Islet precursor cell (in vitro differentiated cells): ENCODE measurements at places on chromosomes 7 and 10.

DNA sequence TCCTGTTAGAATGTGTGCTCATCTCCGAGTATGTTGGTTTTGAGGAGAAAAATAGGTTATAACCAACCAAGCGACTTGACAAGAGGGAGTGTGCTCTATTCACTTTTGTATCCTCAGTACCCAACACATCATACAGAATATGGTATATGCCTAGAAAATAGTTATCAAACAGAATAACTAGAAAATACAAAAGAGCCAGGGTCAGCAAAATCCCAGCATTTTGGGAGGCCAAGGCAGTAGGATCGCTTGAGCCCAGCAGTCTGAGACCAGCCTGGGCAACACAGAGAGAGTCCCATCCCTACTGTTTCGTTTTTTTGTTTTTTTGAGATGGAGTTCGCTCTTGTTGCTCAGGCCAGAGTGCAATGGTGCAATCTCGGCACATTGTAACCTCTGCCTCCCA is 257.9 kb downstream of the PARD3 start:
- DNase-seq, result no peak

- no peak for DNase-seq
Observed at GRCh38 chr10:113557424-113557862, 4.6 kb downstream of the HABP2 start.

- DNase-seq, result no peak
Observed at GRCh38 chr10:130243015-130243414, 106.8 kb downstream of the GLRX3 start.

DNA sequence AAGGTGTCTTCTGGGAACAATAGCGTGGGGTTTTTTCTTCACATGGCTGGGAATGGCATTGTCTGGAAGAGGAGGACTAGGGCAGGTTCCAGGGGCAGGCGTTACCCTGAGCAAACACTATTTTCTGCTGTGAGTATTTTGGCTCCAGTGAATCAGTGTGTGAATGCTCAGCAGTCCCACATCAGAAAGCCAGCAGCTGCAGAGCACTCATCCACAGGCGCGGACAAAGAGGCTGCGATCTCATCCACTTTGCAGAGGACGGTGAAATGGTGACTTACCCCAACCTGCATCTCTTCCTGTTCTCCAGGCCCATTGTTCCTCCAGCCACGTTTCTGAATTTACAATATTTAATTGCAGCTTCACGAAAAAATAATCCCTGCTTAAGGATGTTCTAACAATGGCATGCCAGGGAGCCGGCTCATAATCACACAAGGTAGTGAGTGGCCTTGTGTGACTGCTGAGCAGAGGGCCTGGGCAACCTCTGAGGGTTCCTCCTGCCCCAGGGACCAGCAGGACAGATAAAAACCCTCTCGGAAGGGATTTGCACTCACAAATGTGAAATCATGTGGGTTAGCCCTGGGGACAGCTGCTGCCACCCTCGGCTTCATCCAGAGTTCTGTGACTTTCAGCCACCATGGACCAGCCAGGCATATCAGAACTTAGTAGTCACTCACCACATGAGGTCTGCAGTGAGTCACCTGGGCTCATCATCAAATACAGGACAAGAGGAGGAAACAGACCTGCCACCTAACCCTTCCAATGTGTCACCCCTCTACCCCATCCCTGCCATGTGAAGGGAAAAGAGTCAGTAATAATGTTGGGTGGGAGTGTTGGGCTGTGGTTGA is 65.0 kb upstream of the EN2 start:
- no peak for DNase-seq

- DNase-seq, result no peak
Observed at GRCh38 chr10:34575882-34576281, 239.2 kb downstream of the PARD3 start.

DNA sequence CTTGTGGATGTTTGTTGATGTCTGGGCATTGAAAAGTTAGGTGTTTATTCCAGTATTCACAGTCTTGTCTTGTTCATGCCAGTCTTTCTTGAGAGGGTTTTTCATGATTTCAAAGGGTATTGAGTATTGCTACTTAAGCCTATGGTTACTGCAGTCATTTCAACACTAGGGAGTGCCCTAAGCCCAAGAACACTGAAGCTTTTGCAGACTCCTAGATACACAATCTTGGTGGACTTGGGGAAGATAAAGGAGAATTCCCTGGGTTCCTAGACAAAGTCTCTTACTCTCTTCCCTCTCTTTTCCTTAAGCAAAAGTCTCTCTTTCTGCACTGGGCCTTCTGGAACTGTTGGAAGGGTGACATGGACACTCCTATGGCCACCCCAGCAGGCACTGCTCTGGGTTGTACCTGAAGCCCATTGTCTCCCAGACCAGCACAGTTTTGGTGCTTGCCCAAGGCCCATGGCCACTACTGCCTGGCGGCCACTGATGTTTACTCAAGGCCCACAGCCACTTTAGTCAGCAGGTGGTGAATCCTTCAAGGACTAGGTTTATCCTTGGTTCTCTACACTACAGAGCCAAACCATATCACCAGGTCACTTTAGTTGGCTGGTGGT is 24.9 kb downstream of the SAMD9 start:
- no peak for DNase-seq

DNA sequence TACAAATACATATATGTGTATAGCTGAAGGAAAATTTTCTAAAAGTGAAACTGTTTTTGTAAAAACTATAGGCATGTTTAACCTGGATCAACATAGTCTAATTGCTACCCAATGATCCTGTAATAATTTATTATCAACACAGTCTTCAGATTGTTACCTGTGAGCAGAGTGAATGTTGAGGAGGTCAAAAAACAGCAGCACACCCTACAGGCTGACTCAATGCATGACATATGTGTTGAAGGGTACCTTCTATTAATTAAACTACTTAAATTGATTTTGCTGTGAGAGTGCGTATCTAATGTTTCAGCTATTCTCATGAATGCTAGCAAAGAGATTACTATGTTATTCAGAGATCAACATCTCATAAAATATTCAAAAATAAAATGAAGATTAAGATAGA is 411.4 kb downstream of the TNS3 start:
- no peak for DNase-seq

DNA sequence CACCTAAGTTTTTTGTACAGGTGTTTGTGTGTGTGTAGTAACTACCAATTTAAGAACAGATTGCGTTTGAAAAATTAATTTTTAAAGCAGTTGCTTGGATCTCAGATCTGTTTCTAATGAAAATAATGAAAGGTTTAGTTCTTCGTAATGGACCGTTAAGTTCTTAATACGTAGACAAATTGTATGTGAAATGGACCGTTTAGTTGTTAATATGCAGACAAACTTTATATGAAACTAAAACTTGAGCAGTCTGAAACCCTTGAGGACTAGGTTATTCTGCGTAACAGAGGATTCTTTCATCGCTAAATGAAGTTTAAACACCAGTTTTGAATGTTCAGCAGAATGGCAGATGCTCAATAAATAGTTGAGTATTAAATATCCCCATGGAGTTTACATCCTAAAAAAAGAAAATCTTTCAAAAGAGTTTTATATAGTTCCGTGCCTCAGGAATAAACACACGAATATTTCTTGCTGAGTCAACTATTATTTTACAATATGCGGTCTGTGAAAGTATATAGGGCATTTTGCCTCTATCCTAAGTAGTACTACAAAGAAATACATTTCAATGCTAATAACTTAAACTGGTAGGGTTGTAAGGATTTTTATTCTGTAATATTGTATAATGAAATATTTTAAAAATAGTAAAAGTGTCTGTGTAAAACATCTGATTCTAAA is 1.2 kb downstream of the DBF4 start:
- no peak for DNase-seq

DNA sequence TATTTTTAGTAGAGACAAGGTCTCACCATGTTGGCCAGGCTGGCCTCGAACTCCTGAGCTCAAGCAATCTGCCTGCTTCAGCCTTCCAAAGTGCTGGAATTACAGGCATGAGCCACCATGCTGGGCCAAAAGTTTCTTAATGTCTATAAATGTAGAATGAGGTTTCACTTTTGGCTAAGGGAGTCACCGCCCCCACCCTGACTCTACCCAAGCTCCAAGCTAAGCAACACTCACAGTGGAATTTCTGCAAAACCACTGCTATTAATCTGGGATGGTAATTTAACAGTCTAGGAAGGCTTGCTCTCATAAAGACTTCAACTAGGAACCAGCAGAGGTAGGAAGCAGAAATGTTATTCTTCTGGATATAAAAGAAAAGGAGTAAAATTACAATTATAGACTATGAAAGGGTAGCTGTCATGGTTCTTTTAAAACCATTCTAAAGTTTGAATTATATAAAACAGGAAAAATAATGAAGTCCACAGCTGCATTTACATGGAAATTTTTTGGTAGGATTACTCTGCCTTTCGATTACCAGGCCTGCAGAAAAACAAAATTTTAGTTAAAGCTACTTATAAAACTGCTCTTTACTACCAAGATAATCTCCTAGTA is 211.6 kb downstream of the SFMBT2 start:
- no peak for DNase-seq
